Anterior cingulate cortex (tissue), 58 donors: ENCODE measurements at places on chromosomes 12 and 14.

DNA sequence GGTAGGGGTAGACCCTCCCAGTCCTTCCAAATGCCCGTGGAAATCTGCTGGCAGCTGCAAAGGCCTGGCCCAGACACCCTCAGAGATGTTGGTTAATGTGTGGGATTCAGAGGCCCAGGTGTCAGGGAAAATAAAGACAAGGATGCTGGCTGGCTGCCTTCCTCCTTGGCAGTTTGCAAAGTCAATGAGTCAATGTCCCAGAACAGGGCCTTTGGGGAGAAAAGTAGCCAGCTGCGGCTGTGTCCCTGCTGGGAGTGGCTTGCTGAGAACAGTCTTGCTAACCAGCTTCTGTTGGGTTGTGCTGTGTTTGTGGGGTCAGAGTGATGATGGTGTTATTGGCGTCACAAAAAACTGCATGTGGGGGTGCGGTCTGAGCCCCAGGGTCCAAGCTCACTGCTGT lies 29.2 kb downstream of the GLRX5 start:
- DNase-seq = no peak

GRCh38 chr14:45940318-45940717 lies 687.3 kb upstream of the MIS18BP1 start:
- DNase-seq = no peak

DNA sequence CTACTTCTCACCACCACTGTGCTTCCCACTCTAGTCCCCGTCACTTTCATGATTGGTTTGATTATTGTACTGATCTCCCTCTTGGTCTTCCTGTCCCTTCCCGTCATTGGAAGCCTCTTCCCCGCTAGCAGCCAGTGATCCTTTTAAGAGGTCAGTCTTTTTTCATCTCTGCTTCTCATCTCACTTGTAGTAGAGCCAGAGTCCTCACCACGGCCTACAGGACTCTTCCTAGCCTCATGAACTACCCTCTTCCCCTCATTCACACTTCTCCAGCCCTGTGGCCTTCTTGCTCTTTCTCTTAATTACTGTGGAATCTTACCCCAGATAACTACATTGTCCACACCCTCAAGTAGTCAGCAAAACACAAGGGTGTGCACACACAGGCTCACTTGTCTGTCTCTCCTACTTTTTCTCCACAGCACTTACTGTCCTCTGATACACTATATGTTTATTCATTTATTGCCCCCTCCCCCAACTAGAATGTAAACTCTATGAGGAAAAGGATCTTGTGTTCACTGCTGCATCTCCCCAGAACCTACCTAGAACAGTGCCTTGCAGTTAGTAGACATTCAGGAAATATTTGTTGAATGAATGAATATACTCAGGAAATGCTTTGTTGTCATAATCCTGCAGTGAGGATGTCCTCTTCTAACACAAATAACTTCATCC lies 66.3 kb downstream of the CKB start:
- DNase-seq = no peak

DNA sequence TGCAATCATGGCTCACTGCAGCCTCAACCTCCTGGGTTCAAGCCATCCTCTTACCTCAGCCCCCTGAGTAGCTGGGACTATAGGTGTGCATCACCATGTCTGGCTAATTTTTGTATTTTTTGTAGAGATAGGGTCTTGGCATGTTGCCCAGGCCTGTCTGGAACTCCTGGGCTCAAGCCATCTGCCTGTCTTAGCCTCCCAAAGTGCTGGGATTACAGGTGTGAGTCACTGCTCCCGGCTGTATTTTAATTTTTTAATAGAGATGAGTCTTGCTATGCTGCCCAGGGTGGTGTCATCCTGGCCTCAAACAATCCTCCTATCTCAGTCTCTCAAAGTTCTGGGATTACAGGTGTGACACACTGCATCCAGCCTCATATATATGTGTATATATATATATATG lies 31.7 kb upstream of the GPRC5A start:
- DNase-seq = no peak

- DNase-seq = no peak
Observed at GRCh38 chr12:49748306-49748705, 6.9 kb downstream of the TMBIM6 start.

DNA sequence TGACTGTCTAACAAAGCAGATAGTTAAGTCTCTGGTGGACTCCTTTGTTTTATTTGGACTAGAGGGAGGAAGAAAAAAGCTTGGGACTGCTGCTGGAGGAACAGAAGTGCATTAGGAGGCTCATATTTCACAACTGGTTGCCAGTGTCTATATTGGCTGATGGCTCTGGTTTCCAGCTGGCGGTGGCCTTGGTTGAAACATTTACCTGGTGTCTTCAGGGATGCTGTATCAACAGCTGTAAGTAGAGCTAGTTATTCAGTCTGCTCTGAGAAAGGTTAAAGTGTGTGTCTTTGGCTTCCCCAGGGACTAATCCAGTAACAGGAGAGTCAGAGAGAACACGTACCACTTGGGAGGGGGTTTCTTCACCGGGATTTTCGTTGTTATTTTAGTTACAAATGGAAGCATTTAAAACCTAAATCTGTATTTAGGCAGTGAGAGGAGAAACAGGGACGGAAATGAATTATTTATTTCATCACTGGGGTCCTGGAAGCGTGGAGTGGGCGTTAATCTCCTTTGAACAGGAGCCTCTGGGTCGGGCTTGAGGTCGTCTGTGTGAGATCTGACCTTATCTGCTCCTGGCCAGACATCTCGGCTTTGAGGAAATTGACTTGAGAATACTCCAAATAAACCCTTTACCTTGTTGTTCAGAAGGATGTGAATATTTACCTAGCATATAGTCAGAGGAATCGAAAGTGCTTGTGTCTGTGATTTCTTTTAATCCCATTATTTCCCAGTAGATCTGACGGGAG lies 149.9 kb downstream of the NRXN3 start:
- no peak for DNase-seq

- no peak for DNase-seq
Observed at GRCh38 chr12:29234965-29235626, 86.0 kb downstream of the FAR2 start.

DNA sequence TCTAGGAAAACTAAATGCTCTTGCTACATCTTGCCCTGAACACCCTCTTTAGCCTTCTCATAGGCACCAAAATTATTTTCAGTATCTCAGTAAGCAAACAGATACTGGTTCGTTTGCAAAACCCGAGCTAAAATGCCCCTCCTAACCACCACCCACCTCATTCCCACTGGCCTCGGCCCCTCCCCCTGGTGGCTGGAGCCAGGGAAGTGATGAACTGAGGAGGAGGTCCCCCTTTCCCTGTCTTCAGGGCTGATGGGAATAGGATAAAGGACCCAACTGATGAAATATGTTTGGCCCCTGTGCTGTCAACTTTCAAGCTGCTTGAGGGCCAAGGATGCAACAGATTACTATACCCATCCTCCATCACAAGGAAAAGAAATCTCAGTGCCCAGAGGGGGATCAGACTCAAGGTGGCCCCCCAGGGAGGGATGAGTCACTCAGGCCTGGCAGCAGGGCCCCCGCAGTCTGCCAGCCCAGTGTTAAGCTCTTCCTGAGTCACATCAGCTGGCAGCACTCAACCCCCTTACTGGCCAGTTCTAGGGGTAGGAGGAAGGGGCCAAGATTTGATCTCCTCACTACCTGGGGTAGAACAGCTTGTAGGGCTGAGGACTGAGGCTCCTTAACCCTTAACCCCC lies 1.7 kb downstream of the ANKRD52 start:
- DNase-seq = no peak

GRCh38 chr12:127044836-127045235 lies 1222.1 kb upstream of the TMEM132C start:
- no peak for DNase-seq

- no peak for DNase-seq
Observed at GRCh38 chr12:105832021-105832420, 306.7 kb downstream of the NUAK1 start.

DNA sequence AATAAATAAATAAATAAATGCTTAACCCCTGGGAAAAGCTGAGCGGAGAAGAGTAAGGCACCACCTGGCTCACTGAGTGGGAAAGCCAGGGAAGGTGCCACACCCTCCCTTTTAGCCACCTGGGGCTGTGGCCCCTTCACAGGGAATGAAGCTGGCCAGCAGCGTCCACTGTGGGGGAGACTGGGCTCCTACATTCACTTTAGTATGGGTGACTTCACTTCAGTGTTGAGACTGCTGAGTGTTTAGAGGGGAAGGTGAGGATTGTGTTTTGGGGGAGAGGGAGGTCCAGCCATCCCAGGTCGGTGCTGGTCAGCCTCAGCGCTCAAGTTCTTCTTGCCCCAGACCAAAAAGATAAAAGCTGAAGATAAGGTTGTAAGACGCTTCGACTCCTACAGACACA lies 1.6 kb downstream of the NAB2 start:
- DNase-seq = no peak

DNA sequence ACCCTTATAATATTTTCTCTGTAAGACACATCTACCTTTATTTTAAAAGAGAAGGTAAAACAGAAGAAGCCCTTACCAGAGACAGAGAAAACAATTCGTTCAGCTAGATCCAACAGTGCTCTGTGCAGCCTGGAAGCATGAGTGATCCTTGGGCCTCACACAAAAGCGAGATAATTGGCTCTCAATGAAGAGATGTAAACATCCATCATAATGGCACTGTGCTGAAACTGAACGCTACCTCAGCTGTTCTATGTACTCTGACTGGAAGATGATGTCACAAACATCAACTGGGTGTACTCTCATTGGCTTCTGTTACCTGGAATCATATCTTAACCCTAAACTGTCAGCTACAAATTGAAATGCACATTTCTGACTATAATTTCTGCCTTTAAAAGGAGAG lies at the start of gene MGAT4C:
Gene MGAT4C, minus strand, starts transcription at position 229 of the 400 bp plus-strand sequence.
- DNase-seq = no peak

GRCh38 chr14:54120260-54120659 lies 163.6 kb upstream of the BMP4 start:
- no peak for DNase-seq

DNA sequence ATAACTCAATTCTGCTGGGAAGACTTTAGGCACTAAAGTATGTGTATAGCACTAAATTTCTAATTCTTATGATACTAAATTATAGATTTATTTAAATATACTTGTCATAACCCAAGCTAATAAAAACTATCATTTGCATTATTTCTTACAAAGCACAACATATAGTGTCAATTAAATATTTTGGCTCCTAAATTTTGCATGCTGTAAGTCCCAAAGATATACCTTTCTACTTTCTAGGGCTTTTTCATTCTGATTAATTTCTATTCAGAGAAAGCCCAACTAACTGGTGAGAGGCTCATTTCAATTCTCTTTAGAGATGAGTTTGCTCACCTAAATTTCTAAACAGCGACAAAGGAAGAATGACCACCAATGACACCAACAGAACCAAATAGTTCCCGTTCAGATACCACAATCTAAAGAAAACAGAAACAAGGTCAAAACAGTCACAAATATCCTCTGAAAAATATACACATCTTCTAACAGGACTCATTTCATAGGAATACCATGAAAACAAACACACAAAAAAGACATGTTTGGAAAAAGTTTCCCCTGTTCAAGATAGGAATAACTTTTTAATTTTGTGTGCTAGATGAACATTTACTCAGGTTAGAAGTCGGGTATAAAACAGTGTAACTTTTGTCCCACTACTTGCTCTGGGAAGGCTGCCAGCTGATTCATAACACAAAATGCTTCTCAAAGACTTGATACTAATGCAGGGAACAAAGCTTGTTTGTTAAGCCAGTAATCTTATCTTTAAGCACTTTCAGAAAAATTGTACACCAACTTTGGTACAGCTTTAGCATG lies 7.6 kb downstream of the SLC38A2 start:
- peak; percentile 1 for DNase-seq

DNA sequence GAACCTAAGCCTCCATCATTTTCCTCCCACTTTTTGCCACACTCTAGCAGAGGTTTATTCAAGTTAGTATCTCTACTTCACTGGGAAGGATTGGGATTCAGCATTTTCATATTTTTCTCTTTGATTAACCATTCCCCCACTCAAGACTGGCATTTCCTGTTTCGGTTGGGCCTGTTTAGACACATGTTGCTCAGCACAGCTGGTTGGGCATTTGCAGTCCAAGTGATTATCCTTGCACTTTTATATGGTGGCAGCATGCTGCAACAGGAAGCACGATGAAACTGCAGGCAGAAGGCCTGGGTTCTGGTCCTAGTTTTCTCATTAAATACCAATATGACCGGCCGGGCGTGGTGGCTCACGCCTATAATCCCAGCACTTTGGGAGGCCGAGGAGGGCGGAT lies 182.9 kb upstream of the GRIN2B start:
- DNase-seq = no peak

- no peak for DNase-seq
Observed at GRCh38 chr14:64598404-64598803, 48.6 kb downstream of the PPP1R36 start.

GRCh38 chr14:100440207-100440631 lies 117.1 kb downstream of the SLC25A47 start:
- peak; percentile 42 for DNase-seq

- DNase-seq = no peak
Observed at GRCh38 chr14:44940944-44941343, 20.8 kb downstream of the KLHL28 start.

DNA sequence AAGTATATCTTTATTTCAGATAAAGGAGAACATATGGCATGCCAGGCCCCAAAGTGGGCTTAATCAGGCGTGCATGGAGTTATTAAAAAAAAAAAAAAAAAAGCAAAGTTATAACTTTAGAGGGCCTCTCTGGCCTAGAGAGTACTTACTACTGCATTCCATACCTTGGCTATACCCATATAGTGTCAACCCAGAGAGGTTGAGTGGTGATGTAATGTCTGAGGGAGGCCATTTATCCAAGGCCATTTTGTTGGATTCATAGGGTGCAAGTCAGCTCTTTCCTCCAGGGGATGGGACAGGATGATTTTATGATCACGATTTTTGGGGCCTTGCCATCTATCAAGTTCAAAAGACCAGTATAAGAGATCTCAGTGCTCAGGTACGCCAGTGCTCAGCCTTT lies 66.4 kb downstream of the DCAF5 start:
- no peak for DNase-seq

- DNase-seq = no peak
Observed at GRCh38 chr14:97538749-97539410, 741.7 kb downstream of the VRK1 start.

- no peak for DNase-seq
Observed at GRCh38 chr14:50775357-50775756, 55.6 kb downstream of the NIN start.

- no peak for DNase-seq
Observed at GRCh38 chr12:26870491-26871419, 37.8 kb upstream of the ITPR2 start.

GRCh38 chr12:39620659-39621658 lies 1.4 kb upstream of the ABCD2 start:
- DNase-seq = no peak

- no peak for DNase-seq
Observed at GRCh38 chr12:39395866-39396265, 47.1 kb downstream of the KIF21A start.

DNA sequence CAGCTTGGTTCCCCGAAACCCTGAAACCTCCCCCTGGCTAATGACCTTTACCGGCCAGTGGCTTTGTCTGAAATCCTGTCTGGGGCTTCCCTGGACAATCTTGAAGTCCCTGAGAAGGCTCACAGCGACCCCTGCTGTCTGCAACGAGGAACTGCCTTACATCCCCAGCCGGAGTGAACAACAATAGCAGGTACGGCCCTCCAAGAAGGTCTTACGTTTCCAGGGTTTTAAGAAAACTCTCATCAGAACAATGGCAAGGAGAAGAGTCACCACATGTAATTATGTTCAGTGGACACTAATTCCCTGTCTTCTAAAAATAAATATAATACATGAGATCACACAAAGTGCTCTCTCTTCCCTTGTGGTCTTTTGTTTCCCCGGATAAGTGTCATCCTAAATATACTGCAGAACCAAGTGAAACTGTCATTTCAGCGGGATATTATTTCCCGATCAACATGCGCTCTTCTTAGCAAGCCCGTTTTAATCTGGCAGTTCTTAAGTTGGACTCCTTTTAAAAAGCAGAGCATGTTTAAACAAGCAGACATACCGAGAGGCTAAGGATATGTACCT lies 53.3 kb downstream of the RBM19 start:
- DNase-seq = peak; percentile 36

- no peak for DNase-seq
Observed at GRCh38 chr12:3571724-3572123, 80.7 kb downstream of the PRMT8 start.
